ENCODE measurements at places on chromosomes 4 and X.

DNA sequence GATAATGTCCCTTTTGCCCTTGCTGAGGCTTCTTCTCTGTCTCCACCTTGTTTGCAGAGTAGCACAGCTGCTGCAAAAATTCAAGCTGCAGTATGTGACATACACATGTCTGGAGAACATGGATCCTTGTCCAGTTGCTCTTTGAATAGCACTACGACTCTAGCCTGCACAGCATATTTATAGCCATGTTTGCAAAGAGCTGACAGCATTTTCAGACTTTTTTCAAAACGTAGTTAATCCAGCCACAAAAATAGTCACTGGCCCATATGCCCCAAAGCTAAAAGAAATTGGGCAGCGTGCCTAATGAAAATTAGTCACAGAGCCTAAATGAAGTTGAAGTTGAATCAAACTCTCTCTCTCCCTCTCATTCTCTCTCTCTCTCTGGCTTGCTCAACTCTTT is 17.5 kb downstream of the SLC16A2 start:
- DNase-seq: no peak

- no peak for DNase-seq
Measured at GRCh38 chr4:168715896-168716295, 219.0 kb downstream of the PALLD start.

DNA sequence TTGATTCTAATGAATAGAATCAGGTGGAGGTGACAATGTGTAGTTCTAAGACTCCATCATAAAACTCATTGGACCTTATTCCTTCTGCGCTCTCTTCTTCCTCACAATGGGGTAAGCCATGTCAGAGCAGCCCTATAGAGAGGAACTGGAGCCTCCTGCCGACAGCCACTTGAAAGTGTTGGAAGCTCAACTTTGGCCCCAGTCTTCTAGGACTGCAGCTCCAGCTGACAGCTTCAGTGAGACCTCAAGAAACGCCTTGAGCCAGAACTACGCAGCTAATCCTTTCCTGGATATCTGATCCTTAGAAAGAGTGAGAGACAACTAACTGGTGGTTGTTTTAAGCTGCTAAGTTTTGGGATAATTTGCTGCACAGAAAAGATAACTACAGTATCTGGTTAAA is 22.1 kb upstream of the ADH7 start:
- DNase-seq: no peak

- DNase-seq: no peak
Measured at GRCh38 chrX:13482746-13483541, 86.5 kb upstream of the EGFL6 start.
